ENCODE measurements at places on chromosomes 12 and 14. TPM values are rescaled to one million over a fixed set of nuclear protein-coding genes. Genes with fewer than 3 reads are reported as not detected.

GRCh38 chr12:131720241-131720640 lies 9.4 kb downstream of the SFSWAP start:
- DNase-seq, result no peak

GRCh38 chr12:19630536-19630935 lies 191.2 kb downstream of the AEBP2 start:
- DNase-seq, result no peak

HHIPL1 gene
- 0.48 TPM for total RNA-seq

DNA sequence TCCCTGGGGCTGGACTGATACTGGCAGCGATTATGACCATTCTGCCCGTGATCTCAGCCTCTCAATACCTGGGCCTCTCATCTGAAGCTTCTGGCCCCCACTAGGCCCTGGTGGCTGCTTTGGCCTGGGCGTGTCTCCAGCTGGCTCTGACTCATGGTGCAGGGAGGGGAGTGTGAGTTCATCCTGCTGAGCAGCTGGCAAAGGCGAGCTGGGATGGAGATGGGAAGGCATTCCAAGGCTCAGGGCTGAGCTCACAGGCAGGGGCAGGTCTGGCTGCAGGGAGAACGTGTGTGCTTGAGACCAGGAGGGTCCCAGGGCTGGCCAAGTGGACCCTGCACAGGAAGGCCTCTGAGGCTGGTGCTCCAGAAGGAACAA lies 221.8 kb downstream of the TMEM121 start:
- no peak for DNase-seq

DNA sequence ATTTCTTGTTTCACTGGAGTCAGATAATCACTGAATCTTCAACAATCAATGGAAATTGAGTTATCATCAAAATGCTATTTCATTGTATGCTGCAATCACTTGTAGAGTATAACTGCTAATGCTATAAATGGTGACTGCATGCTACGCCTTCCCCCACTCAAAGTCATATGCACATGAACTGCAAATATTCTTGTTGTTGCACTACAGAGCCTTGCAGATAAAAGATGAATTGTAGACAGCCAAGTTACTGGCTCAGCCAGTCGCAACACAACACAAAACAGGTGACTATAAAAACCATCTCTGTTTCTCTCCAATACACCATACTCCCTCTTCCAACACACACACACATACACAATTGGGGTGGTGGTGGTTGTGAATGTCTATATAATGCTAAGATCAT lies 171.0 kb upstream of the HMGA2 start:
- DNase-seq, result no peak

- DNase-seq, result no peak
Observed at GRCh38 chr14:38090506-38090905, 117.2 kb upstream of the SSTR1 start.

KIAA0586 gene
- 13.2 TPM for total RNA-seq

GRCh38 chr12:13523536-13524307 lies 327.2 kb downstream of the EMP1 start:
- DNase-seq, result no peak

DNA sequence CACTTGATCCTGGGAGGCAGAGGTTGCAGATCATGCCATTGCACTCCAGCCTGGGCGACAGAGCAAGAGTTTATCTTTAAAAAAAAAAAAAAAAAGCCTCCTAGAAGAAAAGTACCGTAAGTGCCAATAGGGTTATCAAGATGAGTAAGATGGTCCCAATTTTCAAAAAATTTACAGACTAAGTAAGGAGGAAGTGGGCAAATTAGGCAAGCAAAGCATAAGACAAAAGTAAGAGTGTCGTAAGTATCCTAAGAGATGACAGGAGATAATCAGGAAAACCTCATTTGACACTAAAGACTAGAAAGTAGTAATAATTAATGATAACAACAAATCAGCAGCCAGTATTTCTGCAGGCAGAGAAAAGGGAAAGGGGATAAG lies 12.2 kb downstream of the PYM1 start:
- DNase-seq, result no peak

- DNase-seq, result peak; percentile 95
Observed at GRCh38 chr12:45284096-45284901, 68.4 kb downstream of the ANO6 start.

DNA sequence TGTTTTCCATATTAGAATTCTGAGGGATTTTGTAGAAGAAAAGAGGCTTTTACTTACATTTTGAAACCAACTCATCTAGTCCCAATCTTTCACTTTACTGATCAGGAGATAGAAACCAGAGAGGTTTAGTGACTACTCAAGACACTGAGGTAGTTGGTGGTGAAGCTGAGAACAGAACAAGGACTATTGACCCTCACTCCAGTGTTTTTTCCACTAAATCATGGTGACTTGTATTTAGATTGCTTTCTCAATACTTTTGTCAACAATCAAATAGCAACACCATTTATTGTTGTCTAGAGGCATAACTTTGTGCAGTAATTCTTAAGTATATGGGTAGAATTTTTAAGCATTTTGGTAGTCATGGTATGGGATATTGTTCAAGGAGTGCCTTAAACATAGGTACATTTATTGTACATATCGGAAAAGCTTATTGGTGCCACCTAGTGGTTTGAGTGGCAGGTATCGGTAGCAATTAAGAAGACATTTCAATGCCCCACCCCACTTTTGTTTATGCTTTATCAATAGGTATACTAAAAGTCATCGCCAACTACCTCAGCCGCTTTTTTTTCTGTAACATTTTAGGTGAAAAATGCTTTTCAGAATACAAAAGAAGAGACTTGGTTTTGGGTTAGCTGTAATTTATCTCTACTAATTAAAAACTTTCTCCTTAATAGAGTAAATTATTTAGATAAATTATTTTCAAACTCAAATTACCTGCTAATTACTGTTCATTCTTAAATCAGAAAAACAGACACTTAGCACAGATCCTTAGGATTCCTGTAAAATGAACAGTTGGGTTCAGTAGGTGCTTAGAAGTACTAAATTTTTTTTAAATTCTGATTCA lies 47.3 kb upstream of the PAWR start:
- DNase-seq, result peak; percentile 63

SSPN gene
- total RNA-seq, result 14.0 TPM

GRCh38 chr12:42585154-42585840 lies 4.2 kb downstream of the PRICKLE1 start:
- no peak for DNase-seq

DNAJC22 gene
- 4.7 TPM for total RNA-seq

- DNase-seq, result no peak
Observed at GRCh38 chr14:51176839-51177238, 63.2 kb upstream of the TMX1 start.

DNA sequence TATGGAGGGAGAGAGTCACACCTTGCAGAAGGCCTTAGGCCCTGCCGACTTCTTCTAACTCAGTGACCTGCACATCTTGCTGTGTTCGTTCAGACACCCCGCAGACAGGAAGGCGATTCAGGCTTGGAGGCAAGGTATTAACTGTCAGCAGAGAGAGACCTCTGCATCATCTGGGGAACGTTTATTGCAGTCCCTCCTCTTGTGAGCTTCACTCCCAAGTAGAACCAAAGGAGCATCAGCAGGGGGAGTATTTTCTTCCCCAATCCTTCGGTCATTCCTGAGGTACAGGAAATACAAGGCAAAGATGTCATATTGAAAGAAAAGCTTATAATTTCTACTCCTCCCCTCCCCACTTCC lies 217.9 kb downstream of the CRADD start:
- DNase-seq, result no peak

- peak; percentile 61 for DNase-seq
Observed at GRCh38 chr12:30822385-30823155, 67.8 kb upstream of the CAPRIN2 start.

TUBA1C gene
- 490 TPM for total RNA-seq

DNA sequence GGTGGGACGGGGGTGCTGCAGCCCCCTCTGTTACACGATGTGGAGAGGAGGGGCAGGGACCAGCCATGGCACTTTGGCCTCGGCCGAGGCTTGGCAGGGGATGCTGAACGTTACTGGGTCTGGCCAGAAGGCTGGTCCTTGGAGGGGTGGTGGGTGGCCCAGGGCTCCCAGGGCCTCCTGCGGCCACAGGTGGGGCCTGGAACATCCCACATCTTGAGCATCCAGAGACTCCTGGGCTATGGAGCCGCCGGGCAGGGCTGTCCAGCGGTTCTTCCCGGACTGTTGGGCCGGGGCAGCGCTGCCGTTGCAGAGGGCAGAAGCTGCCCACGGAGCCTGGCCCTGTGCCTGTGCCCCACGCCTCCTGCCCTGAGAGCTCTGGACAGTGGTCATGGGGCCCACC lies 15.9 kb downstream of the KIF26A start:
- DNase-seq, result no peak

DNA sequence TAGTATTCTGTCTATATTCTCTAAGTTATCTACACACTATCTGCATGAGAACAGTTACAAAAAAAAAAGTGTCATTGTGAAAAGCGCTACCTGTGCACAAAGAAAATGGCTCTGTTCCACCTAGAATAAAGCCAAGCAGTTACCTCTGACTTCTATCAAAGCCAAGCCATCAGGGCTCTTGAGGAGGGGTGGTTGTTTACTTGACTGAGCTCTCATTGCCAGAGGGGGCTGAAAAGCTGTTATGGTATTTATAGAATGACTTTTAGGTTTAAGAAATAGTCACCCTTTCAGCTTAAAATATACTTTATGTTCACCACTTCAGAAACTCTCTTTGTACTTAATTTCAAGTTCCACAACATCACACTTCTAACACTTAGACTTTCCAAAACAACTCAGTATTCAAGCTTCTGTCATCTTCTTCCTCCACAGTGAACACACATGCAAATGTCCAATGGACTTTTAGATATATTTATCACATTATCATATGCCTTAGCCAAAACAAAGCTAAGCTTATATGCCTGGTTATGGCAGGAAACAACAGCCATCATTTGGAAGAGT lies 7.5 kb downstream of the ITPR2 start:
- no peak for DNase-seq

ZC3H14 gene
- total RNA-seq, result 20.2 TPM

Data from PC-9 (cell line).